ENCODE measurements at places on chromosomes 2 and 18.

GRCh38 chr2:219416235-219416602 is 2.0 kb upstream of the DES start:
- no peak for DNase-seq

GRCh38 chr2:171515672-171516298 is 6.5 kb upstream of the CYBRD1 start:
- no peak for DNase-seq

DNA sequence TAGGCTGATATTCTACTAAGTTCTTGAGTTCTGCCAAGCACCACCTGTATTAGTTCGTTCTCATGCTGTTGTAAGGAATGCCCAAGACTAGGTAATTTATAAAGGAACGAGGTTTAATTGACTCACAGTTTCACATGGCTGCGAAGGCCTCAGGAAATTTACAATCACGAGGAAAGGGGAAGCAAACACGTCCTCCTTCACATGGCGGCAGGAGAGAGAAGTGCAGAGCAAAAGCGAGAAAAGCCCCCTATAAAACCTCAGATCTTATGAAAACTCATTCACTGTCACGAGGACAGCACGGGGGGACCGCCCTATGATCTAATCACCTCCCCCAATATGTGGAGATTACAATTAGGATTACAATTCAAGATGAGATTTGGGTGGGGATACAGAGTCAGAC is 47.7 kb upstream of the YWHAQ start:
- no peak for DNase-seq

GRCh38 chr2:212897296-212897695 is 254.1 kb downstream of the IKZF2 start:
- DNase-seq: no peak

DNA sequence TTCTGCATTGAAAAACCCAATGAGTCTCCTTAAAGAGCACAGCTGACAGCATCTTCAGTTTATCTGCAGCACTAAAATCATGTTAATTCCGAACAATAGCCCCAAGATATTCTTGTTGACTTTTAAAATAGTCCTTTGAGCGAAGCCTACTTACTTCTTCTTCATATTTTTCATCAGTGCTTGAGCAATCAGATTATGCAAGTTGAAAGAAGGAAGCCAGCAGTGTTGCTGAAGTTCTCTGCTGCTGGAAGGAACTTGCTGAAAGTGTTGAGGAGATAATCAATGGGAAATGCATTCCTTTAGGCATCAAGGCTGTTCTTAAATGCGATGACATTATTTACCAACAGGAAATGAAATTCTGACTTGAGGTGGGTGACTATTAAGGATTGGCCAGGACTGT is 105.9 kb upstream of the SNTG2 start:
- no peak for DNase-seq

DNA sequence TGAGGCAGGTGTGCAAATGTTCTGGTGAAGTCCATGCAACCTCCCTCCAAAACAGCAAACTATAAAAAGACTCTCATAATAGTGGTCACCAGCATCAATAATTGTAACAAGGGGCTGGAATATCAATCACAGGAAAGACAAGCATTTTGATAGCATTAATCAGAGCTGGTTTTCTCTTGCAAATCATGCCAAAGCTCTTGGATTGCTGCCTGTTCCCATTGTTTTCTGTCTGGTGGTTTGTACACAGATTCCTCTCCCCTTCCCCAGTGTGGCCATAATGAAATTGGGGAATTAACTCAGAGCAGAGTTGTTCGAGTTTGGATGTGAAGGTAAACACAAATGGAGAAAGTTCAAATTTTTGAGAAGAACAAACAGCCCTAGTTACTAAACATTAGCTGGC is 134.2 kb downstream of the CDCA7 start:
- DNase-seq: no peak
